ENCODE measurements at places on chromosomes 6 and 20.

- no peak for DNase-seq
Observed at GRCh38 chr6:143441680-143442545, 8.6 kb downstream of the ADAT2 start.

GRCh38 chr6:39540454-39540853, 184.8 kb downstream of the KIF6 start:
- DNase-seq: no peak

- DNase-seq: no peak
Observed at GRCh38 chr6:26420688-26421171, 18.7 kb downstream of the BTN3A1 start.

DNA sequence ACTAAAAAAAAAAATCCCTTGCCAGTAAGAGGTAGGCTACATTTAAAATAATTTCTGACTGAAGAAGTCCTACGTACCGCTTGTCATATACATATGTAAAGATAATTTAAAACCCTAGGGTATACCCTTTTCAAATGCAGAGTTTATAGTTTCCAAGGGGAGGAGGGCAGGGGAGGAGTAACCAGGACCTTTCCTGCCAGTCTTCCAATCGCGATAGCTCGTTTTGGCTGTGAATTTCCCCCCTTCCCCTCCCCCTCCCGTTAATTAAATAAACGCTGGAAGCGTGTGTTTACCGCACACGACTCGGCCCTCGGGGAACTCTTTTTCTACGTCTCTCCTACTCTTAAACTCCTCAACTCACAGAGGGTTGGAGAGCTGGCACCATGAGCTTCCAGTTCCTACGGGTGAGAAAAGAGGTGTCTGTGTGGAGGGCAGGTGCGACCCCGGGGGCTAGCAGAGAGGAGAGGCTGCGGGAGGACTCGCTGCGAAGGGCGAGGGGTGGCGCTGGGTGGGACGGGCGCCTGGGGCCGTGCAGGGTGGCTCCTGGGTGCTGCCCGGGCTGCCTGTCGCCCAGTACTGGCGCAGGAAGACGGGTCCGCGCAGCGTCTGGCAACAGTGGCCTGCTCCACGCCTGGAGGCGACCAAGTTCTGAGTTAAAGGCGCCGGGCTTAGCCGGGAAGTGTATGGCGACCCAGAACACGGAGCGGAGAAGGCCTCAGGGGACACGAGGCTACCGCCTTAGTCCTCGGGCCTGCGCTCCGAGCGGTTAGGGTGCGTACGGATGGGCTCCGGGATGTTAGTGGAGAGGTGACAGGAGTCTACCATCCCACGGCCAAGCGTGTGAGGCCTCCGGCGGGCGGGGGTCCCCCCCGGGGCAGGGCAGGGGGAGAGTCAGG, 4.1 kb upstream of the TFAP2C start:
- DNase-seq: no peak

GRCh38 chr6:35321091-35321490, 21.3 kb upstream of the PPARD start:
- no peak for DNase-seq

GRCh38 chr20:54131675-54132611, 41.8 kb downstream of the CYP24A1 start:
- DNase-seq: no peak

- no peak for DNase-seq
Observed at GRCh38 chr20:36703530-36703929, 42.4 kb downstream of the NDRG3 start.

DNA sequence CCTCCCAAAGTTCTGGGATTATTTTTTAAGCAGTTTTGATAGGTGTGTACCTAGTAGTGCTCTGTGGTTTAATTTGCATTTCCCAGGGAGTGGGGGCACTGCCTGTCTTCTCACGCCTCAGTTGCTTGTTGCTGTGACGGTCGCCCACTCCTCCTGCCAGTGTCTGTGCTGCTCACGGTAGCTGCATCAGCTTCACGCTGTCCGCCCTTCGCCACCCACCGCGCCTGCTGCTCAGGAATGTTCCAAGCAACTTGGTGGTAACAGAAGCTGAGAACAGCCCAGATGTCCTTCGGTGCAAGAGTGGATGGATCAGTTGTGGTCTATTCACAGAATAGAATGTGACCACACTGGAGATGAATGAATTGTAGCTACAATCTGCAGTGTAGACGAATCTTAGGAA, 22.9 kb downstream of the DNAJC5 start:
- DNase-seq: no peak

GRCh38 chr6:152124429-152125074, 317.1 kb downstream of the ESR1 start:
- no peak for DNase-seq

- no peak for DNase-seq
Observed at GRCh38 chr20:63475209-63475608, 2.8 kb upstream of the KCNQ2 start.

- no peak for DNase-seq
Observed at GRCh38 chr20:39857835-39858234, 831.2 kb downstream of the MAFB start.

DNA sequence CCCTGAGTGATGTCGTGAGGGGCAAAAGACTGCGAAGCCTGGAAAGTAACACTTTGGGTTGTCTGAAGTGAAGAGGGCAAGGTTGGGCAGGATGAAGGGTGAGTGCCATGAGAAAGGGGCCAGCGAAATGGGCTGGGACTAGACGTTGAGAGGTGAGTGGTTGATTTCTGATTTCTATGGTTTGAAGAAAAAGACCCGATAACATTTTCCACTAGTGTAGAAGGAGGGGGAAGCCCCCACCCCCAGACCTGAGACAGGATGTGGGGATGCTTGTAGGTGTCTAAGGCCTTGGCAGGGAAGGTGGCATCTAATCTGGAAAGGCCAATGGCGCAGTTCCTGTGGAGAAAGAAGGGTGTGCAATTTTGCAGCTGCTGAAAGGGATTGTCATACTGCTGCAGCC, 25.3 kb upstream of the KIF3B start:
- peak; percentile 10 for DNase-seq

DNA sequence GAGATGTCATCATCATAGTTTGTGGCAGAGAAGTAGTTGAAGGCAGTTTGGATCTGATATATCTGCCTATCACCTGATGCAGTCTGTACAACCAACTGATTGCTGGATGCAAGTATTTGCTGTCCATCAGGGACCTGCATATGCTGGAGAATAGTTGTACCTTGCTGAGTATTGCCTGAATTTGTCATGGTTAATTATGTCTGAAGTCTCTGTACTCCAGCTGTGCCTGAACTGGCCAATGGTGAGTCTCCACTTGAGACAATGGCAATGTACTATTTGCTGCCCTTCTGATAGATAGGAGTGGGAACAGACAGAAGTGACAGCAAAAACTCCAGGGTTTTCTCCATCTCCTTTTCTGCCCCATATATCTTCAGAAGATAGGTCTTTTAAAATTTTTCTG, 531.5 kb downstream of the EPHA7 start:
- DNase-seq: no peak

GRCh38 chr6:29483735-29484134, 4.0 kb downstream of the MAS1L start:
- DNase-seq: no peak

DNA sequence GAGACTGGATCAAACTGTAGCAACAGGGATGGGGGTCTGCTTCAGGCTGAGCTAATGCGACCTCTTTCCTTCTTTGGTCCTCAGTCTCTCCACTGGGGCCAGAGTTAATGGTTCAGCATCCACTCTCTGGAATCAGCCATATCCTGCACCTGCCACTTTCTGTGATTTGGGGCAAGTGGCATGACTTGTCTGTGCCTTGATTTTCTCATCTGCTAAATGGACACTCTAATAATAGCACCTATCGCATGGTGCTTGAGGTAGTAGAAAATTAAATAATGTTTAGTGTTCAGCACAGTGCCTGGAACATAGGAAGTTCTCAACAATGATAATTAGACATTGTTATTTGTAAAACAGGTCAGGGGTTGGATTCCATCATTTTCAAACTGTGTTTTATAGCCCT, 6.3 kb downstream of the XKR7 start:
- DNase-seq: no peak

GRCh38 chr20:61422636-61423425, 170.8 kb downstream of the CDH4 start:
- DNase-seq: no peak

- no peak for DNase-seq
Observed at GRCh38 chr6:23175391-23175790, 606.0 kb downstream of the HDGFL1 start.

GRCh38 chr20:57882451-57883161, 172.8 kb upstream of the PMEPA1 start:
- DNase-seq: no peak

- DNase-seq: no peak
Observed at GRCh38 chr6:118248171-118248570, 299.9 kb upstream of the PLN start.

GRCh38 chr20:57783196-57783595, 73.4 kb upstream of the PMEPA1 start:
- no peak for DNase-seq

GRCh38 chr6:167140589-167141474, 16.9 kb downstream of the GPR31 start:
- DNase-seq: no peak

- DNase-seq: no peak
Observed at GRCh38 chr6:128316258-128316929, 204.0 kb downstream of the PTPRK start.

DNA sequence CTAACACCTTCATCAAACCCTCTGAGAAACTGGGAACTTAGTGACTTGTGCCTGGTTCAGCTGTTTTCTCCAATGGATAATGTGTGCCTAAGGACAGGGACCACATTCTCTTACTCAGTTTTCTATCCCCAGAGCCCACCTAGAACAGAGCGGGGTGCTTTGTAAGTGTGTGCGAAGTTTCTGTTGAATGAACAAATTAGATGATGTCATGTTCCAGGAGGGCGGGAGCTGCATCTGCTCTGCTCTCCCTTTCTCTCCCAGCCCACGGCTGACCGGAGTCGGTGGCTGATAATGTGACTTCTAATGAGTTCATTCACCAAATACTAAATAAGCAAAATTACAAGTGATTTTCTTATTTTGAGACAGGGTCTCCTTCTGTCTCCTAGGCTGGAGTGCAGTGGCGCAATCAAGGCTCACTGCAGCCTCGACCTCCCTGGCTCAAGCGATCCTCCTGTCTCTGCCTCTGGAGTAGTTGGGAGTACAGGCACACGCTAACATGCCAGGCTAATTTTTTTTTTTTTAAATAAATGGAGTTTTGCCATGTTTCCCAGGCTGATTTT, 60.7 kb upstream of the FNDC1 start:
- DNase-seq: no peak

- DNase-seq: no peak
Observed at GRCh38 chr20:36483919-36484808, 57.2 kb upstream of the MYL9 start.

DNA sequence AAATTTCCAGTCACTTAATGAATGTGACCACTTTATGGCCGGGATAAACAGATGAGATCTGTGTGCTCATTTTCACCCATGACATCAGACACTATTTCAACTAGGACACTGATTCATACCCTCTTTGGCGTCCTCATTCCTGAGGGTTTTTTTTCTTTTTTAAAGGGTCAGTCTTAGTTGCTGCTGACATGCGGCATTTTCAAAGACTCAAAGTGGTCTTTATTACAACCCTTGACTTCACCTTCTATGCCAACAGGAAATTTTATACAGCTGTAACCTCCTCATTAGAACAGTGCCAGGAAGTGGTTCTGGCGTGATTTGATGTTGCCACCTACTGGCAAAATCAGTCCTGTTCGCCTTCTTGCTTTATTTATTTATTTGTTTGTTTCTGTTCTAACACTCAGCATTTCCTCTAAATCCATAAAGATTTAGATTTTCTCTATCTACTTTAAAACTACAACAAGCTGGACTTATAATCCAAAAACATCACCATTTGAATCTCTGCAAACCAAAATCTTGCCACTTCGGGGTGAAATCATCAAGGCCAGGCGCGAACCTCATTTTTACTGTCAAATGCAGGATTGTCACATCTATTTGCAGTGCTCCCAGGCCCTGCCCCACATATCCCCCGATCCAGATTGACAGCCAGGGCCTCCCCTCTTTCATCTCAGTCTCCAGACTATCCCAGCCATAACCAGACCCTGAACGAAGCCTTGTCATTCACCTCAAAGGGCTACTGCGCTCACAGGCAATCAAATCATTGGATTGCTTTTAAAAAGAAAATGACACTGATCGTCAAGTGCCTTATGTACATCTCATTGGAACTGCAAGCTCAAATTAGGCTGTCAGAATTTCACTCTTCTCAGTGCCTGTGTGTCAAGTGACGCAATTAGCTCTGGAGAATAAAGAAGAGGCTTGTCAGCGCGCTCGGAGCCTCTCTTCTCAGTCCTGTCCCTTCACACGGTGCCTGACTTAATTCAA, 77.5 kb downstream of the C6orf118 start:
- no peak for DNase-seq

DNA sequence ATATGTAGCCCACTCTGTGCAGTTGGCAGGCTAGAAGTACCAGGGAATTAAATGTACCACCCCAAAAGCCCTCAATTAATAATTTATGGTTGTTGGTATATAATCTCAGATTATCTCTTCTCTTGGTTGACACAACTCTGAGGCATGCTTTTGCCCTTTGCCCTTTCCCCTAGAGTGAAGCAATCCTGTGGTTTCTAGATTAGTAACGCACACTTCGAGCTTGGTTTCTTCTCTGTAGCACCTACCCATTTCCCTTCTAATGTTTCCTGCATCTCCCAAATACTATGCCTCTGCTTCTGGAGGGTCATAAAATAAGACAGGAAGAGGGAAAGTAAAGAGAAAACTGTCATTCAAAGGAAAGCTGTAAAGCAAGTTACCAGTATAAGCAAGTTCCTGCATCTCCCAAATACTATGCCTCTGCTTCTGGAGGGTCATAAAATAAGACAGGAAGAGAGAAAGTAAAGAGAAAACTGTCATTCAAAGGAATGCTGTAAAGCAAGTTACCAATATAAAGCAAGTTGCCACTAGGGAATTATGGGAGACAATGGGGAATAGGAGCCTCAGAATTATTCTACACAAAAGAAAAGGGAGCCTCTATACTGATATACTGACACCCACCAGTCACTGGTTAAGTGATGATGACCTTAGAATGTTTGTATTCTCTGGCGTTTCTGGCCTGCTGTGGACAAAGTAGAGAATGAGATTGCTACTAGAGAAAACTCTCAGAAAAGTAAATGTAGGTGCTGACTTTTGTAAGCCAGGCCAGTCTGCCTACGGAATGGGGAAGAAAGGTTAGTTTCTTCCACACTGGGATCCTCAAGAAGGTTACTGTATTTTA, 862.6 kb upstream of the MAN1A1 start:
- no peak for DNase-seq

GRCh38 chr6:85403331-85404015, 46.4 kb upstream of the NT5E start:
- DNase-seq: no peak

GRCh38 chr6:70520575-70520974, 46.2 kb upstream of the SDHAF4 start:
- DNase-seq: no peak

DNA sequence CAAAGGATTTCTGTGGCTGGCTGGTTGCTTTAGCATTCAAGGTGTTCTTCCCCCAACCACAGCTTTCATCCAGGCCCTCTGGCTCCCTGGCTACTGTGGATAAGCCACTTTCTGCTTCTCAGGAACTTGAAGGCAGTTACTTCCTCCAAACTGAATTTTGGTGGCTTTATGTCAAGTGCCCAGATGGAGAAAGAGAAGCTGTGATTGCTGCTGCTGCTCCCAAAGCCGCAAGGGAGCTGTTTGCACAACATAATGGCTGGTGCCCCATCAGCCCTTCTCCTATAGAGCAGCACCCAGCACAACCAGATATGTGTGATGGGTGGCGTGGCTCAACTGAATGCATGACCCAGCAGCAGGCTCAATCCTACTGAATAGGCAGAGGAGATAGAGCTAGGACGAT, 465.2 kb downstream of the MAFB start:
- DNase-seq: no peak

- no peak for DNase-seq
Observed at GRCh38 chr6:36837686-36838085, 1.6 kb downstream of the CPNE5 start.

Measured in activated T-cell treated with anti-CD3 and anti-CD28 coated beads for 1 hour (primary cell).